ENCODE measurements at places on chromosomes 5 and 9.
A peak's percentile ranks its signal among the peaks of the same experiment; 100 is the strongest.

DNA sequence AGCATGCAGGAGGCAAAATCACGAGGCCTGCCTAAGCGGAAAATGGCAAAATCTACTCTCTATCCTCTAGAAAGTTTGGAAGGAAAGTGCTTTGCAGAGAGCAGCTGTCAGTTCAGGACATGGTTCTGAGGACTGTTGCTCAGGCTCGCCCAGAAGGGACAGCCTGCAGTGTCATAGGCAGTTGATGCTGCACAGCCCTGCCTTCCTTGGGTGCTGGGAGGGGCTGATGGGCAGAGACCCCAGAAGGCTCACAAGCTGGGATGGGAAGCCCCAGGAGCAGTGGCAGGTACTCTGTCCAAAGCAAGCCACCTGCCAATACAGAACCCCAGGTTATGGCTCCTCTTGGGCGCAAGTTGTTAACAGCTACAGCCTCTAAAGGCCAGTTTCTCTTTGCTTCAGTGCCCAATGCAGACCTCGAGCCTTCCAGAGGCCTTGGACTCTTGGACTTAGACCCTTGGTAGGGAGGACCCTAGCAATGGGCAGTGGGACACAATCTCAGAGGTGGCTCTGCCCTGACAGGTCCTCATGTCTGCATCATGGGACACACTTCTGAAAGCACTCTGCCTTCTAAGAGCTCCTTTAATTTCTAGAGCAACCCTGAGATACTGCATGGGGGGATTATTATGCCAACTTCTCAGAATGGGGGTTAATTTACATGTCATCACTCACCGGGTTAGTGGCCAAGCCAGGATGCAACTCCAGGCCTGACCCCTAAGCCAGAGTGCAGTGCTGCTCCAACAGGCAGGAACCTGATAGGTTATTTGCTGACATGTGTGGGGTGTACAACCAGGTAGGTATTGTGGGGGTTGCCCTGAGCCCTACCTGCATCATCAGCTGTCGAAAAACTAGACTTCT lies 57.1 kb downstream of the MACROH2A1 start:
- no peak for DNase-seq

DNA sequence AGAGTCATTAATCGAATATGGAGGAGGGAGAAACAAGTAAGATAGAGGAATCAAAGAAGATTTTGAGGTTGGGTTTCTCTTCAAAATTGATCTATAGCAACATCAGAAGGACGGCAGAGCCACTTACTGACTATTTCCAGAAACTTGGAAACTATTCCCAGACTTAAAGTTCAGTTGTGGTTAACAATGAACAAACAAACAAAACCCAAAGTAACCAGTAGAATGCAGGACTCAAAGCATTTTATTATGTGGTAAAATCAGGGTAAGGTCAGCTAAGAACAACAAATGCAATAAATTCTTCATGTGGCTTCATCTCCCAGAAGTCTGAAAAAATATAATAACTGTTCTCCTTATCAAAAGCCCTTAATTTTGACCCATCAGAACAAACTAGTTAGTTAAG lies 54.9 kb upstream of the OSMR start:
- no peak for DNase-seq

GRCh38 chr5:133756036-133756435 lies 143.7 kb upstream of the FSTL4 start:
- no peak for DNase-seq

- no peak for DNase-seq
Observed at GRCh38 chr9:83472764-83473163, 65.4 kb downstream of the FRMD3 start.

DNA sequence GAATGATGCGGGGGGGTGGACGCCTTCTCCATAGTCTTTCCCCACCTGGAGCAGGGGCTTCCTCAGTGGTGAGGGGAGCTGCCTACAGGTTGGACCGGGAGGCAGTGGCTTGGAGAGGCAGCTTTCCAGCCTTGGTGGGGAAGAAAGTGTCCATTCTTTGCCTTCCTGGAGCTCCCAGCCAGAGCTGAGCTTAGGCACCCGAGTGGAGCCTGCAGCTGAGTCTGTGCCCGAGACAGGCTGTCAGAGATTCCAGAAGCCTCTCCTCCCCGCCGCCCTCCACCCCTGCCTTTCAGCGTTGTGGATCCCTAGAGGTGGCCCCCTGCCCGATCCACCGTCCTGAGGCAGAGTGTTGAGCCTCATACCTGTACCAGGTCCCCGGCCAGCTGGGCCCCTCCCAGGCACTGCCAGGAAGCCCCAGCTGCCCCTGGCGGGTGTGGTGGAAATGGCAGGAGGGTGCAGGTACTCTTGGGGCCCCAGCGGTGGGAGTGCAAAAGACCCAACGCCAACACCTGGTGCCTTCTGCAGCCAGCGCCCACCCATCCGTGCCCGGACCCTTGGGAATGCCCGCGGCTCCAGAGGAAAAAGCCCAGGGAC lies 112.0 kb downstream of the RXRA start:
- no peak for DNase-seq

DNA sequence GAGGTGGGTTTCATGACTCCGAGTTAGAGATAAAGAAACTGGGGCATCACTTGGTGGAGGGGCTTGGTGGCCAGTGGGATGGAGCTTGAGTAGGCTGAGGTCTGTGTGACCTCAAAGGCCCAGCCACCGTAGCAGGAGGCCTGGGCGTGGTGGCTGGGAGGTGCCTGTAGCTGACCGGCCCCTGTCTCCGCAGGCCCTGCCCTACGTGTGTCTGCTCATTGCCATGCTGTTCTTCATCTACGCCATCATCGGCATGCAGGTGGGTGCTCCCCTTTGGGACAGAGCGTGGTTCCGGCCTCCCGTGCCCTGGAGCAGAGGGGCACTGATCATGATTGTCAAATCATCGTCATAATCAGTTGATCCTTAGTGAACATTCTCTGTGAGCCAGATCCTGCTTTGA lies 196.2 kb downstream of the CACNA1B start:
- no peak for DNase-seq

- DNase-seq, result no peak
Observed at GRCh38 chr5:153619771-153620170, 129.3 kb downstream of the GRIA1 start.

GRCh38 chr9:18393340-18394130 lies 80.4 kb upstream of the ADAMTSL1 start:
- no peak for DNase-seq

DNA sequence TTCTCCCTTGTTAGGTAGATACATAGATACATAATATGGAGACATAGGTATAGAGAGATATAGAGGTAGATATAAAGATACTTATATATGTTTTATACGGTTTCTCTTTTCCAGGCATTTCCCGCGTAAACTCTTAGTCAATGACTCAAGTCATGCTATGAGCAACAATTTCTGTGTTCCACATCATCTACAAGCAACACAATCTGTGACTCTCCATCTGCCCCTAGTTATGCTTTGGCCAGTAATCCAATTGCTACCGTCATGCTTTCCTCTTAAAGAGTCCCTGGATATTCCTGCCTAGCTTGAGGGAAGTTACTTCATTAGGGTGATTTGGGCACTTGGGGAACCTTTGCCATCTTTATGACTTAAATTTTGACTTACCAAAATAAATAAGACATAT lies 129.0 kb upstream of the ADAMTS16 start:
- DNase-seq, result no peak

DNA sequence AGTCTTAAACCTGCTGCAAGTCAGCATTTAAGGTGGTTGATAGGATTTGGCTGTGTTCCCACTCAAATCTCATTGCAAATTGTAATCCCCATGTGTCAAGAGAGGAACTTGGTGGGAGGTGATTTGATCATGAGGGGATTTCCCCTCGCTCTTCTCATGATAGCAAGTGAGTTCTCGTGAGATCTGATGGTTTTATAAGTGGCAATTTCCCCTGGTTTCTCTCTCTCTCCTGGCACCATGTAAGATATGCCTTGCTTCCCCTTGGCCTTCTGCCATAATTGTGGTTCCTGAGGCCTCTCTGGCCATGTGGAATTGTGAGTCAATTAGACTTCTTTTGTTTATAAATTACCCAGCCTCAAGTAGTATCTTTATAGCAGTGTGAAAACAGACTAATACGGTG lies 84.3 kb upstream of the SMC2 start:
- peak; percentile 93 for DNase-seq

DNA sequence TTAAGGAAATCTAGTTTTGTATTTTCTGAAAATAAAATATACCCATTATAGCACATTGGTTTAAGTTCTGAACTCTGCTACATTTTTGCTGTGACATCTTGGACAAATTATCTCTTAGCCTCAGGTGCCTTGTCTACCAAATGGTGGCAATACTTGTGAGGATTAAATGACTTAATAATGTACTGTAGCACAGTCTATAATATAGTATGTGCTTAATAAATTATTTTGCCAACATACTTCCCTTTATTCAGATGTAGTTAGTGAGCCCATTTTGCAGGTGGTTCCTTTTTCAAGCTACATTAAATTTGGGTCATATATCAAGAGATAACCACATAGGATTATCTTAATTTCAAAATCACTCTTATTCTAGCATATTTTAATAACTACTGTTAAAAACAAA lies 3.2 kb downstream of the ETF1 start:
- no peak for DNase-seq

DNA sequence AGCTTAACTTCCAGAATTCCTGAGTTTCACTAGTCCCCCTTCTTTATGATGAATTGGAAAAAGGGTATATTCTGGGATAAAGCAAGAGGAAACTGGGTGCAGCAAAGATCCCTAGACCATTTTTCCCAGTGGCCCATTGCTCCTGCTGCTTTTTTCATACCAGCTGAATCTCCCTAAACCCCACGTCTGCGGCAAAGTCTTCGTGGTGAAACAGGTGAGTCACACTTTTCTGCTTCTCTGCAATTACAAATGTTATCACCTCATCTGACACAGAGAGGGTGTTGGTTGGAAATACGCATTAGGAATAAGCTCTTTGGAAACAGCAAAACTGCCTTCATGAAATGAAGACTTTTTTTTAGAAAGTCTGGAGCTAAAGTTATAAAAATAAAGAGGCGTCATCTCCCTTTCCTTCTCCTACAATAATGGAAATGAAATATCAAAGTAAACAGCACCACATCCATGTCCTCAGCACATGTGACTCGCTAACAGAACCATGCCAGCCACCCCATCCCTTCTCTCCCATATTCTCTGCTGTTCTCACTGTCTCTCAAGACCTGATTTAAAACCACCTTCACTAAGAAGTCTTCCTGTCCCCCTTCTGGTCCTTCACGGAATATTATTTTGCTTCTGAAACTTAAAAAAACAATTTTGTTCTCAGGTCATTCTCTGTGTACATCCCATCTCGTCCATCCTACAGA lies 39.5 kb upstream of the GLRX start:
- DNase-seq, result no peak

- DNase-seq, result peak; percentile 23
Observed at GRCh38 chr5:124652892-124653441, 93.5 kb downstream of the ZNF608 start.

DNA sequence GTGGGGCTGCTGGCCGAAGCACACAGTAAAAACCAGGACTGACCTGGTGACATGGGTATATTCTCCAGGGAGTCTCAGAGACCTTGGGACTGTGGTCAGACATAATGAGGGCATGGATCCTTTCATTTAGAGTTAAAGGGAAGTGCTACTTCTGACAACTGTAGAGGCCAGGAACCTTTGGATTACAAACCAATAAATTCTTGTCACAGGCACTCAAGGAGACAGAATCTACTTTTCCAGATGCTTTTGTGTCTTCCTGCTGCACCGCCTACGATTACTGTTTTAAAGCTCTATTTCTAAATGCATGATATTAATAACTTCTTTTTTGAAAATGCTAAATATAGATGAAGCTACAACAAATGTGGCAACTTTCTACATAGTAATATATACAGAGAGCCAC lies 106.5 kb upstream of the LPAR1 start:
- peak; percentile 31 for DNase-seq

DNA sequence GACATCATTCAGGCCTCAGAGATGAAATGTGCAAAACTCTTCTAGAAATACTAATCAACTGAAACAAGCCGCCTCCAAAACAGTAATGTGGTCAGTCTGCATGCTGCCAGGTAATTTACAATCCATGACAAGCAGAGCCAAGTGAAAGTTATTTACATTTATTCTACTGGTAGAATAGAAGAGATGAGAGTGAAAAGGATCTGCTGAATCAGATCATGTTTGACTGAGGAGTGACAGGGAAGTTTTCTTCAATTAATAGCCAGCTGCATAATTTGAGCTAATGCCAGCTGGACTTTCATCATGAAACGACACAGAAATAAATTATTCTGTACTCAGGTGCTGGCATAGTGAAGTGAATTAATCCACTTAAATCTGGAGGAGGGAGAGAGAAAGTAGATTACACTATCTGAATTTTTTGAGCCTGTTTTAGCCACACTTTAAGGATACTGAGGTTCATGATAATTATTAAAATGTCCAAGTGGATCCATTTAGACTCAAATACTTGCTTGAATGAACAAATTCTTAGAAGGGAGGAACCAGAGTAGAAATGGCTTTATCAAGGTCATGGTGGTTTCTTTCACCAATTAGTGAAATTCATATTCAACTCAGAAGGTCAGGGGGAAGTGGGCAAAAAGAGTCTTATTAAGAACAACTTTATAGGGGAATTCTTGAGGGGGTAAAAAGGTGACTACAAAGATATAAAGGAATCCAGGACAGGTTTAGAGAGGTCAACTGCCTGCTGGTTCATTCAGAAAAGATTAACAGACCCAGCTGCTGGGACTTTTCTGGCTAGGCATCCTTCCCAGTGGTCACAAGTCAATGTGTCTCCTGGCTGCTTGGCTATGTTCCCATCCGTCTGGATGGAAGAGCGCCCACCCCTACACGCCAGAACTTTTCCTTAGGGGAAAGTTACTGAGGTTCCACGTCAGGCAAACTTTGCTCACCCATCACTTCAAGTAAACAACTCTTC lies 350.4 kb downstream of the PDE4D start:
- no peak for DNase-seq

DNA sequence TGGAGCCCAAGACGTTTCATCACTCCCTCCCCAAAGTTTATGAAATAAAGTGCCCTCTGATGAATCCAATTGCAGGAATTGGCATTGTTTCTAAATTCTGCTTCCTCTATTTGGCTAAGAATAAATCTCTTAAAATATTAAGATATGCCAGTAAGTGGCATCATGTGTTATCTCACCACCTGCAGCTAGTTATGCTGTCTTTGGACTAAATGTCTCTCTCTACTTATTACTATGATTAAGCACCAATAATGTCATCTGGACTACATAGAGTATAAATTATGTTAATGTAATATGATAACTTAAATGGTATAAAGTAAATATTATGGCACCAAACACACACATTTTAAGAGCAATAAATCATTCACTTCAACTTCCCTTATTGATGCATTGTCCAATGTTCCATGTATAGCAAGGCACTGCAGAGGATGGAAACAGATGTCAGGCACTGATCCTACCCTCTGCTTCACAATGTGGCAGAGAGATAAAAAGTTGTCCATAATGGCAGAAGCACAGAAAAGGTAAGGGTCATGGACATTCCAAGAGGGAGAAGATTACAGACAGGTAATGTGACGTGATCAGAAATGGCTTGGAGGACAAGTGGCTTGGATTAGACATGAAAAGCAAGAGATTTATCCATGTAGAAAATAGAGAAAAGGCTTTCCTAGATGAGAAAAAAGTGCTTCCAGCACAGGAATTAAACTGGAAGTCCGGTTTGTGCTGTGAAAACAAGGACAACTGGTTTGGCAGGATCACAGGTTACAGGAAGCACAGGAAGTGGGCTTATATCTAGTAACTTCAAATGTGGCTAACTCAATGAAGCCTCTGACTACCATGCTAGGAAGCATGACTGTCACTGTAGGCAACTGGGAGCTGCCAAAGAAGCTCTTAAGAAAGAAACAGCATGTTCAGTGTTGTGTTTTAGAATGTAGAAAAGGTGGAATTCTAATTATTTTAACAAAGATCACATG lies 26.7 kb downstream of the MARCHF11 start:
- no peak for DNase-seq

- DNase-seq, result no peak
Observed at GRCh38 chr9:99303177-99303576, 81.1 kb downstream of the SEC61B start.
